ENCODE measurements at places on chromosomes 5 and 9. TPM values are rescaled to one million over a fixed set of nuclear protein-coding genes. Genes with fewer than 3 reads are reported as not detected.

Gene IPO11
- 53.6 TPM for total RNA-seq

Gene DRD1
- 4.2 TPM for total RNA-seq

Gene PCDHGA8
- total RNA-seq: 9.1 TPM

Gene IL4
- not detected for total RNA-seq

Gene SPATA31A3
- total RNA-seq: not detected

Data from urinary bladder (tissue), 4 donors.